ENCODE measurements at places on chromosomes 4 and X. TPM values are rescaled to one million over a fixed set of nuclear protein-coding genes. Genes with fewer than 3 reads are reported as not detected.

The MAGIX gene
- 0.89 TPM for total RNA-seq

GRCh38 chr4:83178029-83178428 is 63.5 kb upstream of the PLAC8 start:
- no peak for DNase-seq

GRCh38 chr4:164937576-164938270 is 39.7 kb downstream of the TRIM61 start:
- DNase-seq: no peak

GRCh38 chr4:43763029-43763610 is 685.5 kb downstream of the KCTD8 start:
- DNase-seq: no peak

GRCh38 chrX:118212817-118213183 is 96.2 kb upstream of the KLHL13 start:
- no peak for DNase-seq

The FABP2 gene
- total RNA-seq: not detected

DNA sequence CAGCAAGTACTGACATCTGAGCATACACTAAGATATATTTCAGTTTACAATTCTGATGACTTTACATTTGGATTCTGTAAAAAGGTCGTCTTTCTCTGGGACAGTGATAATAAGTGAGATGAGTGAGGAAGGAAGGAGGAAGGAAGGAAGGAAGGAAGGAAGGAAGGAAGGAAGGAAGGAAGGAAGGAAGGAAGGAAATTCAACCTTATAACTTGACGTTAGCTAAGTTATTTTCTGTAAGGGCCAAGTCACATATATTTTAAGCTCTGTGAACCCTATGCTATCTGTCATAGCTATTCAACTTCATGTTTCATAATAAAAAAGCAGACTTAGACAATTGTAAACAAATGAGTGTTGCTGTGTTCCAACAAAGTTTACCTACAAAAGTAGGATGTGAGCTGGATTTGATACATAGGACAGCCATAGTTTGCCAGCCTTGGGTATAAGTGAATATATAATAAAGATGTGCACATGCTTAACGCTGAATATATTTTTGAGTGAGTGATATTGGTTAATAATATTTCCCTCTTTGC is 753.0 kb upstream of the NDST4 start:
- DNase-seq: no peak

The MAGEA8 gene
- total RNA-seq: not detected

- DNase-seq: no peak
These were observed 35.0 kb upstream of the BCOR start for GRCh38 chrX:40132751-40133150.

- no peak for DNase-seq
These were observed 202.7 kb downstream of the NR3C2 start for GRCh38 chr4:148239494-148239985.

DNA sequence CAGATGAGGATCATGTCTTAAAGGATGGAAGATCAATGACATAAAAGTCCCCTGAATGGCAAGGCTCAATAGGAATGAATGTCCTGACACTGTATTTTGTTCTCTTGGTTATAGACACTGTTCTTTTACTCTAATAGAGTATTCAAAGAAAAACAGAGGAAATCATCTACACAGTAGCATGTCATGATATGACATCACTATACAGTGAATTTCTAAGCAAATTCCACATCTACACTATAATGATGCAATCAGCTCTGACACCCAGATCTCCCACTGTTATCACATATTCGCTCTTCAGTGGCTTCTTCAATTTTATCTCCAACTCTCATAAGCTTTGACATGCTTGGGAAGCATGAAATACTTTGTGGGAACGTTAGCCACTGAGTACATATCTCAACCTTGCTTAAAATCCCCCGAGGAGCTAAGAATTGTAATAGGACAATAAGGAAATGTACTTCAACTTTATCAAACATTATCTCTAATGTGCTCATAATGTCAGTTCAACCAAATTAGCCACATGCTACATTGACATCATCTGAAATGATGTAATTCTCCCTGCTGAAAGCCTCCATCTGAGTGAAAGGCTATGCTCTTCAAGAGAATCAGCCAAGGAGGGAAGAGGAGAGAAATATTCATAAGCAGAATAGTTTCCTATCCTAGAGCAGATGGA is 139.6 kb upstream of the PTCHD1 start:
- DNase-seq: no peak

The PPP1R3F gene
- 8.5 TPM for total RNA-seq

The TRO gene
- total RNA-seq: 2.0 TPM

Data from CD4-positive, alpha-beta T cell (primary cell).